ENCODE measurements at places on chromosomes 12 and 14. TPM values are rescaled to one million over a fixed set of nuclear protein-coding genes. Genes with fewer than 3 reads are reported as not detected.

The MON2 gene
- total RNA-seq, result 19.1 TPM

The SIX4 gene
- total RNA-seq, result 0.04 TPM

- DNase-seq, result no peak
Observed at GRCh38 chr14:74705613-74706500, 7.0 kb downstream of the AREL1 start.

DNA sequence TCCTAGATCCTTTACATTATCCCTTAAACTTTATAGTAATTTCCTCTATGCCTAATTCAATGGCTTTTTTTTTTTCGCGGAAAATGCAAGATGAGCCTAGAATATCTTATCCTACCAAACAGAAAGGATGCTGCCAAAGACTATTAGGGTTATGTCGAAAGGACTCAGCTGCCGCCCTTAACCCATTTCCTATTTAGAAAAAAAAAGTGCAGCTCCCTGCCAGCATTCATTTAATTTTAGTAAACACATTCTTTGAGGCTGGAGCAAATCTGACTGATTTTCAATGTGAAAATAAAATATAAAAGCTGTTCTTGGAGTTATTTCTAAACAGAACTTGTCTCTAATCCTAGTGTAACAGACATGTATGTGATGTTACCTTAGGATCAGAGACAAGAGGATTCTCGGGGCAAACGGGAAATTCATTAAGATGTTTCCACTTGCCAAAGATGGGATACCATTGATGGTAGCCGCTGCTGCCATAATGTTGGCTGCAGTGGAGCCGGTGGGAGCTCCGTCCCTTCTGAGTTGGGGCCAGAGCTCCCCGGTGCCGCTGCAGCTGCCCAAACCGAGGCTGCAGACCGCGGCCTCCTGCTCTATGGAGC is 8.2 kb upstream of the A2M start:
- DNase-seq, result no peak

DNA sequence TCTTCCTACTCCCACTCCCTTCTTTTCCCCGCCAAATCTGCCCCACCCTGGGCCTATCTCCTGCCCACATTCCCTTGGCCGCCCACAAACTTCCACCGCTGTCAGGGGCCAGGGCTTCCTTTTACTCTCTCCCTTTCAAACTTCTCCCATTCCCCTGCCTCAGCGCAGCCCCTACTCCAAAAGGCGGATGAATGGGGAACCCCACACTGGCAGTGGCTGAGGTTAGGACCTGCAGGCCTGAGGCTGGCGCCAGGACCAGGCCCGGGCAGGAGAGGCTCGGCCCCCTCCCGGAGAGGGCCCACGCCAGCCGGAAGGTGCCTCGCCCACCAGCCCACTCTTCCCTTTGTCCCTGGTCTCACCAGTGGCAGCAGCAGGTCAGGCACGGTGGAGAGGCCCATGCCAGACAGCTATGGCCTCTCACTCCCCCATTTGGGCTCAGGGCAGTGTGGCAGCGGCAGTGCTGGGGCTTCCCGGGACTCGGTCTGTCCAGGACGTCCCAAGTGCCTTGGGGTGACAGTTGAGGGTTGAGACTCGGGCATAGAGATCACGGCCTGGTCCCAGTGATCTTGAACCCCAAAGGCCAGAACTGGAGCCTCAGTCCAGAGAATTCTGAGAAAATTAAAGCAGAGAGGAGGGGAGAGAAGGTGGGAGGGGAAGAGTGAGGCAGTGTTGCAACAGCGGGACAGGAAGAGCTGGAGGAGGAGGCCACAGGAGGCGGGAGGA is at the start of gene TNFRSF1A:
TSS of gene TNFRSF1A (minus strand) at position 660 of the 723 bp plus-strand sequence. CDS start at position 398, 262 bp downstream.
- peak; percentile 48 for DNase-seq

GRCh38 chr12:5806371-5807089 is 138.5 kb downstream of the ANO2 start:
- DNase-seq, result no peak

The LMNTD1 gene
- total RNA-seq, result not detected

DNA sequence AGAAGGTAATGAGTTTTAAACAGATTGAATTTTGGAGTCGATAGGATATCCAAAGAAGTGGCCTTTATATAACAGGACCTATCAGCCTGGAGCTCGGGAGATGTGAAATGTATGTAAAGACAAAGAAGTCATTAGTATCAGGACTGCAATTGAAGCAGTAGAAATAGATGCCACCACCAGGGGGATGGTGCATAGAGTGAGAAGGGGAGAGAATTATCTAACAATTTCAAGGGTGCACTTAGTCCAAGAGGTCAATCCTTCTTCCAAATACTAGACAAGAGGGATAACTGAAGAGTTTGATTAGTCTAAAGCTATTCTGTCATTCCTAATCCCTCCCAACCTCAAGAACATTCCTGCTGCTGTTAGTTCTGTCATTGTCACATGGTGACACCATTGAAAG is 127.8 kb downstream of the CFAP54 start:
- DNase-seq, result no peak

DNA sequence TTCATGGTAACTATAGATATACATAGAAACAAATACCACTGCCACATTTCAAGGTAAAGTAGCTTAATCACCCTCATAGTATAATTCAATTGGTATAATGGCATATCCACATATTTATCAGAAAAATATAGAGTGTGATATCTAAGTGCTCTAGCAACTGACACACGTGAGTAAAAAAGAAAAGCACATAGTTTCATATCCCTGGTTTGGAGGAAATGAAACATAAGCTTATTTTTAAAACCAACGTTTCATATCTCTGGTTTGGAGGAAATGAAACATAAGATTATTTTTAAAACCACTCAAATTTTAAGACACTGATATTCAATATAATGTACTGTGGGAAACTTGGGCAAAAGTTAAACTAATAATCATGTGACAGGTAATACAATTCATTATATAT is 2.1 kb downstream of the OR6C70 start:
- DNase-seq, result no peak

DNA sequence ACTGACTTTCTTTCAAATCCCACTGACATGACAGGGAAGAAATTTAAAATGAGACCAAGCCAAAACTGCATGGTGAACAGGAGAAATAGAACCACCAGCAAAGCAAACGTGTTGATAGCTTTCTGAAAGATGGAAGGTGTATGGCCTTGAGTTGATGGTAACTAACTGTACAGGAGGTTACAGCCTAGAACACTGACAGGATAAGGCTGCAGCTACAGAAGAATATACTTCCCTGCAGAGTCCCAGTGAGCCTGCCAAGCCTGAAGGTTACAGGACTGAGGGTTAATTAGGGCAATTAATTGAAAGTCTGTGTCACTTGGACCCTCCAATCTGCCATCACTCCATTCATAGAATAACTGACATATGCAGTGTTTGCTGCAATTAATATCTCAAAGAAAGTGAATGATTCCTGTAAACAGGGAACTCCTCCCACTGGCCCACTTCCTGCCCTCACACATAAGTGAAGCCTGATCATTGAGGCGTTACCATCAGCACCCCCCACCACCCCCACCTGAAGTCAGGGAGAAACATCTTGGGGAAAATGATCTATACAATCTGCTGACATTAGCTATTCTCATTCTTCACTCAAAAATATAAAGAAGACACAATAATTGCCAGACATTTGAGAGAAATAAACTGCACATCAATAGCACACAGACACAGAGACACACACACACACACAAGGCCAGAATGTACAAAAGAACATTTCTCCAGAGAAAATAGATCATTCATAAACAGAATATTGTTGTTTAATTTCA is 73.4 kb downstream of the GTF2A1 start:
- no peak for DNase-seq

The KLHL28 gene
- total RNA-seq, result 9.7 TPM

All from activated naive CD8-positive, alpha-beta T cell treated with anti-CD3 and anti-CD28 coated beads for 36 hours (primary cell).